ENCODE measurements at places on chromosomes 2 and 18. TPM values are rescaled to one million over a fixed set of nuclear protein-coding genes. Genes with fewer than 3 reads are reported as not detected.

- DNase-seq = no peak
Measured at GRCh38 chr2:196403471-196403870, 232.1 kb upstream of the STK17B start.

GRCh38 chr2:24354957-24355356 is 5.4 kb downstream of the ITSN2 start:
- no peak for DNase-seq

DNA sequence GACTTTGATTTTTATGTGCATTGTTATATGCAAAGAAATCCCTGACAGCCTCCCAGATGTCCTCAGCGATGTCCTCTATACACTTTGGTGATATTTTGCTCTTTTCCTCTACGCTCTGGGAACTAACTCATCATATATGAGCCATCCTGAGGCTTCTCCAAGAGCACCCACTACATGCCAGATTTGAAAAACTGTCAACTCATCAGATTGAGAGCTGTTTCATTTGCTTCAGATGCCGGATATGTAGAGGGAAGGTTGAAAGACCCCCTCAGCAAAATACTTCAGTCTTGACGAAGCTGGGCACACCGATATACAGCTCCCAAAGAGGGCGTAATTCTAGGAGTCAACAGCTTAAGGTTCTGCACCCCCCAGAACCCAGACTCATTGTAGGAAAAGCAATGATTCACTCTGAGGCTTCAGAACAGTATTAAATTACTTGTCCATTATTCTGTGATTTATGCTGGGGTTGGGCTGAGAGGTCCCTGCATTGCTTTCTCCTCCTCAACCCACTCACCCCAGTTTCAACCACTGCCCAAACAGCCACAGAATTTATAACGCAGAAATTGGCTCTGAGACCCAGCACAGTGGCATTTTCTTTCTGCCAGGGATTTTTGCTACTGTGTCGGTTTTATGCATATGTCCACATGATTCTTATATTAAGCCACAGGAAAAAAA is 341.8 kb downstream of the ALK start:
- no peak for DNase-seq

- peak; percentile 84 for DNase-seq
Measured at GRCh38 chr2:46164529-46165301, 132.5 kb upstream of the EPAS1 start.

DNA sequence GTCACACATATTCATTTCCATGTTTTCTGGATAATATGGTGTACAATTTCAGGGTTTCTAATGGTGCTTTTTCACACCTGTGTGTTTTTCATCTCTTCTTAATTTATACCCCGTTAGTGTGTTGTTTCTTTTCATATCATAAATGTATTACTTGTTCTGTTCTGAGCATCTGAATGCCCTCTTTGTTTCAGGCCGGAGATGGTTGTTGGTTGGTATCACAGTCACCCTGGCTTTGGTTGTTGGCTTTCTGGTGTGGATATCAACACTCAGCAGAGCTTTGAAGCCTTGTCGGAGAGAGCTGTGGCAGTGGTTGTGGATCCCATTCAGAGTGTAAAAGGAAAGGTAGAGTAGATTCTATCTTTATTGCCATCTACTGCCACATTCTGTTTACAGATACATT is 45.1 kb upstream of the TBR1 start:
- DNase-seq = no peak

DNA sequence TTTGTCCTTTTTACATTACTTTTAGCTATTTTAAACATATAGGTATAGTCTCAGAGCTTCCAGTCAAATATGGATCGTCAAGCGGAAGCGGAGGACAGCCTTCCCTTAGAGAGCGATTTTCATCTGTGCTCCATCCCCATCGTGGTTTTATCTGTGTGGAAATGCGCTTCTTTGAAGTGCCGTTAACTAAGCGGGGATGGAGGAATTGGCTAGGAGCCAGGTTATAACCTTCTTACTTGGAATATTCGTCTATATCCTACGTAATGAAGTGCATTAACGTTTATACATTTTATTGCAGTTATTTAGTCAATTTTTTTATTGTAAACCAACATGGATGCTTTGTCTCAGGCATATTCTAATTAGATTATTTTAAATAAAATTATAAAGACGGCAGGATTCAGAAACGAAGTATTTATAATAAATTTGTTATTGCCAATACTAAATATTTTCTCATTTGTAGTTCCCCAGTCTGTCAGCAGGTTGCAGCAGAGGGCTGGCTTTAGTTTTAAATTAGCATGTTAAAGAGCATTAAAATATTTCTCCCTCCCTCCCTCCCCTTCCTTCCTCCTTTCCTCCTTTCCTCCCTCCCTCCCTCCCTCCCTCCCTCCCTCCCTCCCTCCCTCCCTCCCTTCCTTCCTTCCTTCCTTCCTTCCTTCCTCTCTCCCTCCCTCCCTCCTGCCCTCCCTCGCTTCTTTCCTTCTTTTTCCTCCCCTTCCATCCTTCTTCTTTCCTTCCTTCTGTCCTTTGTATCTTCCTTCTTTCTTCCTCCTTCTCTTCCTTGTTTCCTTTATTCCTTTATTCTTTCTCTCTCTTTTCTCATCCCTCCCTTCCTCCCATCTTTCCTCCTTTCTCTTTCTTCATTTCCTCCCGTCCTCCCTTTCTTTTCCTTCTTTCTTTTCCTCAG is 80.6 kb upstream of the DOCK10 start:
- peak; percentile 37 for DNase-seq

IL18R1 gene
- total RNA-seq = 0.29 TPM

GRCh38 chr2:85601771-85602475 is 575 bp downstream of the TMEM150A start:
- peak; percentile 71 for DNase-seq

ZNF804A gene
- not detected for total RNA-seq

DNA sequence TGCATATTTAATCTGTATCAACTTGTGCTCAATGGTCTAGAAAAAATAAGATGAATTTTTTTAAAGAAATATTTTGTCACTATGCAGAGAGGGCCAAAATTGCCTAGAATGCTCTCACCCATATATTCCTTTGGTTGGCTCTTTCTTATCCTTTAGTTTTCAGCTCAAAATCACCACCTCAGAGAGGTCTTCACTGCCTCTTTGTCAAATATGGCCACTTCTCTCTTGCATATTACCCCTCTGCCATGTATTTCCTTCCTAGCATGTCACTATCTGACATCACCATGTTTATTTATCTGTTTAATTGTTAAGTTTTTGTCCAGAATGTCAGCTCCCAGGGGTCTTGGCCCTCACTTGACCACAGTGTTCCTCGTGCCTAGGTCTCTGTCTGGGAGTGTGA is 535.2 kb upstream of the CDH2 start:
- no peak for DNase-seq
